ENCODE measurements at places on chromosomes 3 and 15.

DNA sequence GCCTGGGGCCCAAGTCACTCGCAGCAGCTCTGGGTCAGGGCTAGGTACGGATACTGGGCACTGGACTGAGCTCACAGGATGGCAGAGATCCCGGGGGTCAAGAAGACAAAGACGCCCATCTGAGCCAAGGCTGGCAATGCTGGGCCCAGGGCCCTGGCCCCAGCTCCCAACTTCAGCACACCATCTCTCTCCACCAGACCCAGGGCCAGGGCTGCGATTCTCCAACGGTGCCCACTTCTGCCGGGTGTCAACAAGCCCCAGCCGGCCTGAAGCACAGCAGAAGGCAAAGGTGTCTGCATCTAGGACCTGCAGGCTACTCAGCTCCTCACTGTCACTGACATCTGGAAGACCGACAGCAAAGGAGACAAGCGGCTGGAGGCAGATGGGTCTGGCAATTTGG is 8.6 kb downstream of the WDR73 start:
- DNase-seq: no peak

GRCh38 chr15:34837246-34838016 is 42.1 kb upstream of the ACTC1 start:
- no peak for DNase-seq

DNA sequence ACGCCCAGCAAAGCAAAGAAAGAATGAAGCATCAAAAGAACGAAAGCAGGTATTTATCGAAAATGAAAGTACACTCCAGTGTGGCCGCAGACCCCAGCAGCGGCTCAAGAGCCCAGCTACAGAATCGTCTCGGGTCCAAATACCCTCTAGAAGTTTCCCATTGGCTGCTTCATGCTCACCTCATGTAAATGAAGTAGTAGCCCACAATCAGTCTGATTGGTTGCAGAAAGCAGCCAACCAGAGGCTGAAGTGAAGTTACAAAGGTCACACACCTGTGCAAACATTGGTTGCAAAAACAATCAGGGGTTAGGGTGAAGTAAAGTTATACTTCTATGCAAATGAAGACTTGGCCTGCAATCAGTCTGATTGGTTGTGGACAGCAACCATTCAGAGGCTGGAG is 32.0 kb downstream of the SV2B start:
- no peak for DNase-seq

GRCh38 chr3:178392511-178392926 is 143.7 kb upstream of the KCNMB2 start:
- no peak for DNase-seq

DNA sequence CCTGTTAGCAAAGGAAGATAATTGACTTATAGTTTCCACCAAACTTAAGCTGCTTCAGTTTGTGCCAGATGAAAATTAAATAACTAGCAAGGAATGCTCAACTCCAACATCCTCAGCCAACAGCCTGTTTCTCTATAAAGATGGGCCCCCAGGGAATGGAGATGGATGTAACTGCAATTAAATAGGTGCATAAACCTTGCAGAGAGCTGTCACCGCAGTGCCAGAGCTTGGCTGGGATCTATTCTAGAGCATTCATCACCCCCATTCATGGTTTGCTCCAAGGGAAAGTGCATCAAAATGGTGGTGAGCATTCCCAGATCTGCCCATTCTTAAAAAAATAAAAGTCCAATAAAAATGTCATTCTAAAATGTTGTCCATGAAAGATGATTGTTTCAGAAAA is 19.7 kb upstream of the RORA start:
- DNase-seq: no peak

- DNase-seq: no peak
Observed at GRCh38 chr3:30476368-30477084, 129.9 kb upstream of the TGFBR2 start.

All from cortex of kidney (tissue), 1 donor.